Stimulated activated CD4-positive, alpha-beta T cell treated with anti-CD3 and anti-CD28 coated beads, Interleukin-15, amount 100 ng/mL, for 1 hour (primary cell): ENCODE measurements at places on chromosomes 11 and 22.

GRCh38 chr11:18248561-18248960 lies at the start of gene SAA2:
SAA2 (minus strand) TSS chr11:18248668; CDS start chr11:18248011, 657 bp downstream.
- no peak for DNase-seq

DNA sequence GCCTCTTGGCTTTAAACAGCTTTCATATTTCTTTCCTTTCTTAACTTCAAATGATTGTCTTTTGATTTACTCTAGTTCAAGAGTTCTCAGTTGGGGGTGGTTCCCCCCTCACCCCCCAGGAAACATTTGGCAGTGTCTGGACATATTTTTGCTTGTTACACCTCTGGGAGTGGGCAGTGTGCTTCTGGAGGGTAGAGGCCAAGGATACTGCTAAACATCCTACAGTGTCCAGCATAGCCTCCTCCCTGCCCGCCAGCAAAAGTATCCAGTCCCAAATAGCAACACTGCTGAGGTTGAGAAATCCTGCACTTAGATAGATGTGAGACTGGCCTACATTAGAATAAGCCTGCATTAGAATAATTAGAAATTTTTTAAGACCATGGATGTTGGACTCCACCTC lies 3.2 kb downstream of the PPP6R3 start:
- no peak for DNase-seq

- no peak for DNase-seq
Measured at GRCh38 chr22:29457730-29458129, 19.3 kb downstream of the RFPL1 start.

DNA sequence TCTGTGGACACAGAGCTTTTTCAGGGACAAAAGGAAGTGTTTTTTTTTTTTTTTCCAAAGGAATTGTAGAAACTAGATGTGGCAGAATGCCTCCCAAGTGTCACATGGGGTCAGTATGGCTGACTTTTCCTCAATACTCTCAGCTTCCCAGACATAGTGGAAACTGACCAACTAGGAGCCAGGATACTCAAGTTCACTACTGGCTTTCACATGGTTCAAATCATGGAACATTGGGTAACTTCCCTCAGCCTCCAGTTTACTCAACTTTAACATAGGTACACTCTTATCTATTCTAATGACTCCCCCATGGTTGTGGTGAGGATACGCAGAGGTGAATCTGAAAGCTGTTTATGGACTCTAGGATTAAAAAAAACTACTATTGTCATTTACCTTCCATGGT lies 1.4 kb downstream of the SLC5A1 start:
- DNase-seq: no peak

DNA sequence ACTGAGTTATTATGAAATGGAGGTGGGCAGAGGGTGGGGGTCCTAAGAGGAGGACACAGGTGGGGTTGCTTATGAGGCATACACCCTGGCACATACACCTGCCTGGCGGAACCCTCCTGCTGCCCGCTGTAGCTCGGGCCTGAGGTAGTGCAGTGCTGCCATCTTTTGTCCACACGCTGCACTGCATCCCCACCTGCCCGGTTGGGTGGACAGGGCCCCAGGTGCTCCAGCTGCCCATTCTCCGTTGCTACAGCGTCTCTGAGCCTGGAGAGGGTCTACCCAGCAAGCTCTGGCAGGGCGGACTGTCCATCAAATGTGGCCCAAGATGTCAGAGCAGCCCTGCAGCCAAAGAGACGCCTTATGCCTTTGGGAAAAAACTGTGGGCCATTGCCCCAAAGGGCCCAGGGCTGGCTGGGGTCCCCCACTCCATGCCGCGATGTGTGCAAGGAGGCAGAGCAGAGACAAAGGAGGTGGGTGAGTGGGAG lies 131.2 kb downstream of the BUD13 start:
- DNase-seq: no peak

DNA sequence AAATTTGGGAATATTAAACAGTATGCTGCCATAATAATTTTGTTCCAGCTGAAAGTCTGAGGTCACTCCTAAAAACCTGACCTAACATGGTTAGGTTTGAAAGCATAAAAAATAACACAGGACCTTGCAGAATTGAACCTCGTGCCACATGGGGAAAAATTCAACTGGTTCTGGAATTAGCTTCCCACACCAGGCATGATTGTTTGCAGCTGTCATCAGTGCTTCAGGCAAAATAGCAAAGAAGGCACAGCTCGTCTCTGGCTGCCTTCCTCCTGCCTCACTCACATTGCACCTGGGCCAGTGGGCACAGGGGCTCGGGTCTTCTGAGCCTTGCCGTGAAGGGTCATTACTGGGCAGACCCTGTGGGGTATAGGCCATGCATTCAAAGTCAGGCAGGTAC lies 153.8 kb upstream of the ARHGAP20 start:
- no peak for DNase-seq

GRCh38 chr11:69071086-69071800 lies 22.5 kb downstream of the TPCN2 start:
- DNase-seq: no peak

DNA sequence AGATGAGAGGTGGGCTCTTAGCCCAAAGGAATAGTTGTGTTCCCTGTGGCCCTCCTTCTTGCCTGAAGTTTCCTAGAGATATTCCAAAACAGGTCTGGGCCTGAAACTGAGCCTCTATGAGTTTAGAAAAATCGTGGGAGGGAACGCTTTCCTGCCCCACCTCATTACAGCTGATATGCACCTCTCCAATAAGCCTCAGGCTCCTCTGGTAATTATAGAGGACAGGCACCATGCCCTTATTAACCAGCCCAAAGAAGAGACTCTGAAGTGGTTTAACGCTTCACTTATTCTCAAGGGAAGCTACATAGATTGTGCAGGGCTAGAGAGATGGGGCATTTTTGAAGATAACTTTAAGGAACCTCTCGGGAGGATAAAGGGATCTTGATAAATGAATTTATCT lies 3.4 kb upstream of the MPZL2 start:
- no peak for DNase-seq

GRCh38 chr11:8709002-8709672 lies 26.5 kb downstream of the RPL27A start:
- DNase-seq: no peak

DNA sequence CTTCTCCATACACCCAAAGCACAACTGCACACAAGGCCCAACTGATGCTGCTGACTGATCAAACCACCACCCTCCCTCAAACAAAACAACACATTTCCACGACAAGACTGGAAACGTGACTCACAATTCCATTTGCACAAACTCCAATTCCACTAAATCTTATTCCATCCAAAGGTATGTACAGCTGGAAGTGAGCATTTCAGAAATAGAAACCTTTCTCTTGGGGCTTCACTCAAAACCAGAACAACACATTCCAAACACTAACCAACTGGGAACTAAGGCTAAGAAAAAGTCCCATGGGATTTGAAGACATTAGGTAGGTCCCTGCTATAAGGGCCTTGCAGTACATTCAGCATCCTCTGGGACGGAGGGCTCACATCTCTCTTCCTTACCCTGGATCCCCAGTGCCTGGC lies 19.6 kb downstream of the MORC2 start:
- DNase-seq: no peak

- no peak for DNase-seq
Measured at GRCh38 chr22:47144791-47145425, 382.5 kb downstream of the TBC1D22A start.

DNA sequence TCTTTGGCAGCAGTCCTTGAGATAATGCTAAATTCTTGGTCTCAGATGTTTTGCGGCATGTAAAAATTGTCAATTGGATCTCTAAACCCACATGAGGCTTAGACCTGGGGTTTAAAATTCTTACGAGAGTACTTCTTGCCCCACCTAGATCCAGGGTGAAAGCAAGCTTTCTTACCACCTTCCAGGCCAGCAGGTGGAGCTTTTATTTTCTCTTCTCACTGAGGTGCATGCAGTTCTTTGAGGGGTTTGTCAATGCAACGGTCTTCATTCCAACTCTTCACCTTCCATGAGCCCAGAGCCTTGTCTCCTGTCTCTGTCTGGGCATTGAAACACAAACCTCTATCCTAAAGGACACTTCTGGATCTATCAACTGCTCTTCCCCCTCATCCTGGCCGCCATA lies 154.1 kb downstream of the MYO18B start:
- DNase-seq: no peak

DNA sequence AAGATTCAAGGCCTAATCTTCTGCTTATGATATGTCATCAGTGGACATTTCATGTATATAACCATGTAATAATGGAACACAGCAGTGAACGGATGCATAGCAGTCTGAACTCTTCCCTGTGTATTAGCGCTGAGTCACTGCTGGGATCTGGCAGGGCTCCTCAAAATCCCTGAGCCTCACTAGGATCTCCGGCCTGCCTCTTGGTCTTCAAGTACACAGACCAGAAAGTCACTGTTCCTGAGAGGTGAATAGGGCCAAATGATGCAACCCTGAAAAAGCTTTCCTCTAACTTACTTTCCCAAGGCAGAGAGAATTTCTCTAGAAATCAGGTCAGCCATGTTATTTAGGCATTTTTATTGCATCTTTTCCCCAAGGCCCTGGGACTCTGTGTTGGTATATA lies 35.0 kb downstream of the POU2AF1 start:
- no peak for DNase-seq

DNA sequence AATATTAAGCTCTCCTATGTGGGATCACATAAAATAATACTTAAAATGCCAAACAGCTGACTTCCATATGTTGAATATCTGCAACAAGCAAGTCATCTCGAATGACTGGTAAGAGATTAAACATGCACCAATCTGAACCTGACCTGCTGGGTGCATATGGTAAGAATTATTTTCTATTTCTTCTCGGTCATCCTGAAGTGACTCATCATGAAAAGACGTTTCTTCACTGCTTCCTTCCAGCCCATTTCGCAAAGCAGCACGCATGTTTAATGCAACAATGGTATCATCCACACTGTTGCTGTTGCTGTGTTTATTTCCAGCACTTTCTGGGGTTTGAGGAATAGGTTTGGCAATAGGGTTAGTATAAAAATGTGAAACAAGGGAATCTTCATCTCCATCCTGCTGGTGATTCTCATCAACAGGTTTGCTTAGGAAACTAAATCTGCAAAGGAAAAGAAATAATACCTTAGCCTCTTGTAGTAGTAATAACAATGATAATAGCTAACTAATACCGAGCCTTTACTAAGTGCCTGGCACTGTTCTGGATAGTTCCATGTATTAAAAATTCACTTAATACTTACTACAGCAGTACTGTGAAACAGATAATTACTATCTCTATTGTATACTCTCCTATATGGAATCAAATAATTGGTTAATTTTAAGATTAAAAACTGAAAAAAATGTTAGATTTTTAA lies 52.0 kb upstream of the CHRNA10 start:
- DNase-seq: no peak

DNA sequence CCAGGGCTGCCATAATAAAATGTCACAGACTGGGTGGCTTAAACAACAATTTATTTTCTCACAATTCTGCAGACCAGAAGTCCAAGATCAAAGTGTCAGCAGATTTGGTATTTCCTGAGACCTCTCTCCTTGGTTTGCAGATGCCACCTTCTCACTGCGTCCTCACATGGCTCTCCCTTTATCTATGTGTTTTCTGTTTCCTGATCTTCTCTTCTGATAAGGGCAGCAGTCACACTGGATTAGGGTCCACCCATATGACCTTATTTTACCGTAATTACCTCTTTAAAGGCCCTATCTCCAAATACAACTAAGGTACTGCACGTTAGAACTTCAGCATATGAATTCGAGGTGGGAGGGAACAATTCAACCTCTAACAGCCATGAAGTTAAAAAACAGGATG lies 238.9 kb upstream of the API5 start:
- no peak for DNase-seq

DNA sequence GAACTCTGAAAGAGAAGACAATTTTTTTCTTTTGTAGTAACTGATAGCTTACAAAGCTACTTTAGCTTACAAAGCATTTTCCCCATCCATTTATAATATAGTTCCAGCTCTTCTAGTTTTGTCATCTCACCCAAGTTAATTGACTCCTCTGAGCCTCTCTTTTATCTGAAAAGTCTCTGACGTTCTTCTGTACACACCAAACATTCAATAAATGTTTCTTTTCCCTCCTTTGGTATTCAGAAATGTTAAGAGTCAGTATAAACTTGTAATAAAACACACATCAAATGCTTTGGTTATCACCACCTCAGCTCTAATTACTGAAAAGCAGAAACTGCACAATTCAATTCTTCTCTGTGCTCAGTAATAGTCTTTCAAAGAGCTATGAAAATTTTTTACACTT lies 5.9 kb downstream of the CCDC90B start:
- DNase-seq: no peak

GRCh38 chr22:36399472-36399778 lies 11.7 kb upstream of the MYH9 start:
- DNase-seq: no peak

DNA sequence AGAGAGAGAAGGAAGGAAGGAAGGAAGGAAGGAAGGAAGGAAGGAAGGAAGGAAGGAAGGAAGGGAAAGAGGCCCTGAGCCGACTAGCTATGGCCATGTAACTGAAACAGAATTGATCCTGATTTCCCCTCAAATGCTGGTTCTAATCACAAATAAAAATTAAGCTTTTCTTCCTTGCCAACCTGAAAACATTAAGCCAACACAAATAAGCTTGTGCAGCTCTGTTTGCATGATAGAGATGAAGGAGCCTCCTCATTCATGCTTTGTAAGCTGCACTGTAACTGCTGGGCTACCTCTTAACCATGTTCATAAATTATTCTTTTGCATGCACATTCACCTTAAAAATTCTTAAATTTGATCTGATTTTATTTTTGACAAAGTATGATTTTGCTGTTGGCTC lies 27.7 kb upstream of the APOL5 start:
- no peak for DNase-seq

- no peak for DNase-seq
Measured at GRCh38 chr22:22691055-22691454, 46.6 kb downstream of the GGTLC2 start.

- DNase-seq: no peak
Measured at GRCh38 chr22:19386248-19386647, 45.3 kb downstream of the HIRA start.

DNA sequence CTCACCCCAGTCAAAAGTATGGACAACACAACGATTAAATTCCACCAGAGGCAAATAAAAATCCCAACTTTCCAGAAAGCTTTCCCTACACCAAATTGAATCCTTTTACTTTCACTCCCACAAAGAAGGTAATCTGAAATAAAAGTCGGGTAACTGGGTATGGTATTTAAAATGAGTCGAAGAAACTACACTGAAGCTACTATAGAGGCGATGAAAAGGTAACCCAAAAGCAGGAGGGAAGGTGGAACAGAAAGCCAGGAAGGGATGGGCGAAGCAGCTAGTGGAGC lies 1.1 kb downstream of the PICALM start:
- DNase-seq: no peak

DNA sequence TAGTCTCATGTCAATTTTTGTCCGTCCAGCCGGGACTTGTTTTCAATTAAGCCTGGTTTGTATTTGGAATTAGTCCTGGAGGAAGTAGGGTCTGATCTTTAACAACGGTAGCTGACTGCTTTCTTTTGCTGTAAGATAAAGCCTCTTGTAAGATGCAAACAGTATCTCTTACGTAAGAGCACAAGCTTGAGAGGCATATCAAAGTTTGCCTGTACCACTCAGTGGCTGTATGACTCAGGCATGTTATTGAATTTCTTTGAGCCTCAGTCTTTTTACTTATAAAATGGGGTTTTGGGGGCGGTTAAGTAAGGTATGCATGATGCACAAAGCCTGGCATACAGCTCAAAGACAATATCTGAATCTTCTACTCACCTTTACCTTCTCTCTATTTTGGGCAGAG lies 198.4 kb upstream of the NARS2 start:
- DNase-seq: no peak

GRCh38 chr11:3225826-3226750 lies 6.1 kb downstream of the MRGPRE start:
- DNase-seq: no peak

- no peak for DNase-seq
Measured at GRCh38 chr11:125990244-125990643, 44.4 kb downstream of the VSIG10L2 start.
